ENCODE measurements at places on chromosomes 1 and 21.

- no peak for DNase-seq
These were observed 221.7 kb downstream of the NEGR1 start for GRCh38 chr1:72060466-72061245.

- DNase-seq = no peak
These were observed 1.1 kb downstream of the C21orf58 start for GRCh38 chr21:46322351-46323226.

DNA sequence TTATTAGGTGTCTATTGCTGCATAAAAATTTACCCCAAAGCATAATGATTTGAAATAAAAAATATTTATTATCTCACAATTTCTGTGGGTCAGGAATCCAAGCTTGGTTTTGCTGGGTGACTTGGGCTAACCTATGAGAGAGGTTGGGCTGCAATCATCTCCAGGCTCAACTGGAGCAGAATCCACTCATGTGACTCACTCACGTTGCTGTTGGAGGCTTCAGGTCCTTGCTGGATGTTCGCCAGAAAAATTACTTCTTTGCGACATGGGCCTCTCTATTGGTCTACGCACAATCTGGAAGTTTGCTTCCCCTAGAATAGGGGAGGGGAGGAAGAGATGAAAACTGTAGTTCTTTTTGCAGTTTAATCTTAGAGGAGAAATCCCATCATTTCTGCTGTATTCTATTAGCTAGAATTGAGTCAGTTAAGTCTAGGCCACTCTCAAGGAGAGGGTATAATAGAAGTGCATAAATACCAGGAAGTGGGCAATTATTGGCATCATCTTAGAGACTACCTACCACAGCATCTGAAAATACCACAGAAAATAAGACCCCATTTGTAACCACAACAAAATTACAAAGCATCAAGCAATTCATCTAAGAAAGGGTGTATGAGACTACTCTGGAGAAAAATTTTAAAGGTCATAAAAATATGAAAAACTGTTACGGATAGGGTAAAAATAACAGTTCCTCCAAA, 5.7 kb upstream of the FASLG start:
- DNase-seq = no peak

GRCh38 chr1:63116016-63116415, 206.4 kb upstream of the FOXD3 start:
- no peak for DNase-seq

DNA sequence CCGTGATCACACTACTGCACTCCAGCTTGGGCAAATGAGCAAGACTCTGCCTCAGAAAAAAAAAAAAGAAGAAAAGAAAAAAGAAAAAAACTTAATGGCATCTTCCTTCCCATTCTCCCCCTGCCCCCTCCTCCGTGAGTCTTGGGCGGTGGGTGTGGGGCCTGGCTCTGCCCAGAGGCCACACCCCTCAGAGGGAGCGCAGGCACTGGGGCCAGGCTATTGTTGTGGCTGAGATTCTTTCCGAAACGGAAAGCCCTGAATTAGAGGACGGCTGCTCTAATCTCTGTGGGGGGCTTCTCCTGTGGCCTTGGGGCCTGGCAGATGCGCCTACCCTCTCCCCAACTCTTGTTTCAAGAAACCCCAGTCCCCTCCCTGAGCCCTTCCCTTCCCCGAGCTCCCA, 4.1 kb upstream of the FAM110D start:
- no peak for DNase-seq

GRCh38 chr21:46092026-46092764, 5.7 kb upstream of the COL6A2 start:
- DNase-seq = no peak

GRCh38 chr1:246165826-246166709, 341.0 kb downstream of the SMYD3 start:
- DNase-seq = no peak

DNA sequence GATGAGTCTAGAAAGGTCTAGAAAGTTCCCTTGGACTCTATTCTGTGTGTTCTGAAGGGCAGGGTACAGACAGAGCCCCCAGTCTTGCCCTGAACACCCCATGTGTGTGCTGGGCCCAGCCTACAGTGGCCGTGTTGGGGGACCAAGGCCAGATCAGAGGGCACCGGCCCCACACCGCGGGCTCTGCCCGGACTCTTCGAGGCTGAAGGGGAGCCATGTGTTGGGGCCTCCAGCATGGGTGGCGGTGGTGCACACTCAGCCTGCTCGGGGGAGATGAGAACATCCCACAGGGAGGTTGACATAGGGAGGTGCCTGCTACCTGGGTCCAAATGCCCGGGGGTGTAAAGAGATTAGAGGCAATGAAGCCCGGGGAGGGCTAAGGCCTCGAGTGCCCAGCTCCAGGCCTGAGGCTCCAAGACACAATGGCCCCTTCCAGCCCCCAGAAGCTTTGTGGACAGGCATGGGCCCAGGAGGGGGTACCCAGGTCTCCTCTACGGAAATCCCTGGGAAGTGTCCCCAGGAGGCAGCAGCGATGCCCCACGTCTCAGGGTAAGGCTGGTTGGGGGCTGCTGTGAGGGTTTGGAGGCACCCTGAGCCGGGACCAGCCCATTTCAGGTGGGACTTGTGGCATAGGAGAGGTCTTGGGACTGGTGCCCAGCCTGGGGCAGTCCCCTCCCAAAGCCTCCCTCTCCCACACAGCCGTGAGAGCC, 12.1 kb downstream of the ARHGEF16 start:
- DNase-seq = no peak

GRCh38 chr21:46393451-46393940, 65.2 kb upstream of the DIP2A start:
- no peak for DNase-seq

GRCh38 chr21:46205766-46206162, 21.5 kb upstream of the SPATC1L start:
- no peak for DNase-seq

- DNase-seq = no peak
These were observed 34.3 kb upstream of the HMCN1 start for GRCh38 chr1:185699874-185700273.

- no peak for DNase-seq
These were observed 17.4 kb downstream of the SAMD11 start for GRCh38 chr1:941015-941587.

- no peak for DNase-seq
These were observed 15.7 kb downstream of the GPR157 start for GRCh38 chr1:9112961-9113880.

DNA sequence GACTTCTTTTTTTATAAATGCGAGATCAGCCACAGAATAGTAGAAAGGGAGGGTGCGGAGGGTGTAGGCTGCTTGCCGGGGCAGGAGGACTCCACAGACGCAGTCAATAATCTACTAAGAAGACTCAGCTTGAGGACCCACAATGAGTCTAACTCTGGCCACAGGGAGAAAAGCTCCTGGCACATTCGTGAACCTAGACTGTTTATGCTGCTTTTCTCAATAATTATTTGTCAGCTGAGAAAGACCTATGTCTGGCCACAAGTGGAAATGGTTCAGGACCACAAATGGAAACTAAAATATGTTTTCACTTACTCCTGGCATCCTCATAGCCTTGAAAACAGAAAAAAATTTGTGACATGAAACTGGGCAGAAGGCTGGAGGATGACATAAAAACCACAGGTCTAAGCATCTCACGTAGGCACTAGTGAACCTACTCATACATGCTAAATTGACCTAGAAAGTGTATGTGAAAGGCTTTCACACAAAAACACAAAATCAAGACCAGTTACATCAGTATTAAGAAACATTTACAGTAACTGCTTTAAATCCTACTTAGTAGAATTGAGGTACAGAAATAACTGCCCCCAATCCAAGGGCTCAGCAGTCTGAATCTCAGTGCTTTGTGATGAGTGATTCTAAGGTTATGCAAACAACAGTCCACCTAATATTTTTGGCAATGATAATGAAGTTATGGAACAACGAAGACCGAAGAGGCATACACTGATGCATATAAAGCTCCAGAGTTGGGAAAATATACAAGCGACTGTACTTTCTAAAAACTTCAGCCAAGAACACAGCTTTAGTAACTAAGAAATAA, 159.5 kb downstream of the SLC45A1 start:
- DNase-seq = no peak

GRCh38 chr1:19433719-19433998, 51.7 kb downstream of the CAPZB start:
- no peak for DNase-seq

DNA sequence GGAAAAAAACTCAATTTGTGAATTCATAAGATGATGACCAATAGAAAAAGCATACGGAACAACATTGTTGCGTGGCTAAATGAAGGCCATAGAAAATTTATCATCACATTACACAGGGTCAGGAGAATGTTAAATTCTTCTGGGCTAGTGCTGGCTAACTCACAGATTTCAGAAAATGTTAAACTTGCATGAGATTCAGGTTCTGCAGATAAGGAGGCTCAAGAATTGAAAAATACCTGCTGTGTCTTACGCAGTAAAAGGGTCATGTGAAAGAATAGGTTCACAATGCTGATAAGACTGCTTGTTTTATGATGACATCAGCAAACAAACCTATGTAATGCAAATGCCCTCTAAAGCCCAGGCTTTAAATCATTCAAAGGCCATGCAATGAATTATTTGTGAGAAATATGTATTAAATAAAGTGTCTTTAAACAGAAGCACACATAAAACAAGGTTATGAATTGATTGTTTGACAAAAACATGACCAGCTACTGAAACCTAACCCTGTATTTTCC, 378.8 kb downstream of the USP25 start:
- no peak for DNase-seq

DNA sequence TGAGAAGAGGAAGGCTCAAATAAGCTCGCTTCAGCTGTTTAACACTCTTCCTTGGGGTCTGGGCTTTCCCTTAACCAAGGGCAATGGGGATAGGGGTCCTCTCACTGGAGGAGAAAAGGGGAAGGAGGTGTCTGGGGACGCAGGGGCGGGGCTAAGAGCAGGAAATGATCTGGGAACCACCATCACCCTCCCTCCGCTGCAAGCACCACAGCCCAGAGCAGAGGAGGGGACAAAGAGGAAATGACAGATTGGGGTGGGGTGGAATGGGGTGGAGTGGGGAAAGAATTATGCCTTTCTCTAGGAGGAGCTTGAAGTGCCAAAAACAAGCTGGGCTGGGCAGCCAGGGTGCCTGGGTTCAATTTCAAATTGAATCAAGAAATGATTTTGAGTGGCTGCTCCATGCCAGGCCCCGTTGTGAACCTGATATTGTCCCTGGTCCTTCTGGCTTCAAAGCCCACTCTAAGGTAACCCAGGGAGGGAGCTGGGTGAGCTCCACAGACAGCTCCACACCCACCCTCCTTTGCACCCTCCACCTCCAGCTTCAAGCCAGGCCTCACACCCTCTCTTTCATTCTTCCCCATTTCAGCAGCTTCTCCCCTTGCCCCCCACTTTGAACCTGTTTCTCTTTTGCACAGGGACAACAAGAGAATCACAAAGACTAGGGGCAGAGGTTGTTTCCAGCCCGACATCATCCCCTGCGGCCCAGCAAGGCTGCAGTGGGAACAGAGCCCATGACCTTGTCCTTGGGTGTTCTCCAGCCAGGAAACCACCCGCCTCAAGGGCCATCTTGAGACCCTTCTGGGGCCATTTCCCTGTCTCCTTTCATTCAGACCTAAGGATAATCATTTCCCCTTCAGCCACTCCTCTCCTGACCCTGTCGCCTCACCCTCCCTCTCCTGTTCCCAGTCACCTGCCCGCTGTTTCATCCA, 1.1 kb downstream of the ARHGAP30 start:
- no peak for DNase-seq

GRCh38 chr1:195763146-195763906, 844.9 kb downstream of the KCNT2 start:
- DNase-seq = no peak

DNA sequence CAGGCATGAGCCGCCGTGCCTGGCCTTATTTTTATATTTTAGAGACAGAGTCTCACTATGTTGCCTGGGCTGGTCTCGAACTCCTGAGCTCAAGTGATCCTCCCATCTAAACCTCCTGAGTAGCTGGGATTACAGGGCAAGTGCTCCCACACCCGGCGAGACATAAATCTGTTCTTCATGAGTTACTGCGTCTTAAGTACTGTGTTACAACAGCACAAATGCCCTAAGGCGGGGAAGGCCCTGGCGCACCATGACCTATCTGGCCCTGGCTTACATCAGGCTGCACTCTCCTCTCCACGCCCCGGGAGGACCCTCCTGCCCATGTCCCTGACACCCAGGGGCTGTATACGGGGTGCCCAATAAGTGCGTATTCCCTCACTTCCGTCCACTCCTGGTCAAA, 4.3 kb downstream of the GPR153 start:
- no peak for DNase-seq

DNA sequence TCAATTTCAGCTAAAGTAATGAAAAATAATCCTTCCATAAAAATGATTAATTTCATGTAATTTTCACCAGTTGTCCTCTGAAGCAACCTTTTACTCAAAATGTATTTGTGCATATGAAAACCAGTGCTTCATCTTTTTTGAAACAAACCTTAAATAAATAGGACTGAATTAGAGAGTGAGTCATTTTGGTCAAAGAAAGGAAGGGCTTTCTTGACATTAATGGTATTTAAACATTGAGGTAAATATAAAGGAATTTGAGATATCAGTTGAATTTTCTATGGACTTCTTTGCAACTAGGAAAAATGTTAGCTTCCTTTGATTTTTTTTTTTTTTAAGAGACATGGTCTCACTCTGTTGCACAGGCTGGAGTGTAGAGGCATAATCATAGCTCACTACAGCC, 38.7 kb downstream of the SNX7 start:
- no peak for DNase-seq

DNA sequence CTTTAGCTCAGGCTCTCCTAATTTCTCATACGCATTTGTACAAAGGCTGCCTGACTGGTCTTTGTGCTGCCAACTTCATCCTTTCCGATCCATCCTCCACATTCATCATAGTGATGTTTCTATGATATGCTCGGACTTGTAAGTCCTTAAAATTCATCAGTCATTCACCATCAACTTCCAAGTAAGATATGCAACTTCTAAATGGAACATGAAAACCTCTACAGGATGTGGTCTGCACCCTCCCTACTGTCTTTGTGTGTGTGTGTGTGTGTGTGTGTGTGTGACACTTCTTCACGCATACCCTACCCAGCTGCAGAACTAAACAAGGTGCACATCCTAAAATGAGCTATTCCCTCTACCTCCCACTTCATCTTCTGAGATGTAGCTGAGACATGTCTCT, 397.9 kb upstream of the NR5A2 start:
- no peak for DNase-seq

DNA sequence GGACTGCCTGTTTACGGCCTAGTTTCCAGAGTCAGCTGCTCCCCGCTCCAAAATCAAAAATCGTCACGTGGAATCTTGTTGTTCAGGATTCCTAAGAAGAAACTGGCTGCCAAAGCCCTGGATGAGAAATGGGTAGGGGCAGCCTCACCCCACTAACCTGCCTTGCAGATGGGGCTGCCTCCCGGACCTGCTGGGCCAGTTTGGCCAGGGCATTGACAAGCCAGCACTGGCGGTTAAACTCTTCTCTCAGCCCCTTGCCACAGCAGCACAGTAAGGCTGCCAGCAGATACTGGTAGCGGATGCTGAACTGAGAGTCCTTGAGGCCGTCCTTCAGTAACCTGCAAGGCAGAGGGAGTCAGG, 31.6 kb upstream of the PPP1R15B start:
- no peak for DNase-seq

- DNase-seq = no peak
These were observed 3.8 kb upstream of the SLC30A2 start for GRCh38 chr1:26049531-26050247.
